ENCODE measurements at places on chromosomes 16 and 17. TPM values are rescaled to one million over a fixed set of nuclear protein-coding genes. Genes with fewer than 3 reads are reported as not detected.

The KRT36 gene
- not detected for total RNA-seq

The GNG13 gene
- not detected for total RNA-seq

The NUFIP2 gene
- 38.3 TPM for total RNA-seq

The FBXW10 gene
- under 0.01 TPM for total RNA-seq

The NXN gene
- 55.8 TPM for total RNA-seq

The KRT38 gene
- total RNA-seq = not detected

The SULT1A3 gene
- total RNA-seq = 3.1 TPM

The NRN1L gene
- total RNA-seq = not detected

The MAF gene
- total RNA-seq = 3.9 TPM

The NPIPB2 gene
- total RNA-seq = 3.6 TPM

The CDRT15L2 gene
- not detected for total RNA-seq

The ABCA8 gene
- 80.8 TPM for total RNA-seq

The SLC16A13 gene
- 0.59 TPM for total RNA-seq

The CACNA1G gene
- 0.05 TPM for total RNA-seq

The THRA gene
- 29.4 TPM for total RNA-seq

The P2RX1 gene
- total RNA-seq = 4.8 TPM

The MT4 gene
- not detected for total RNA-seq

The DNAI2 gene
- total RNA-seq = not detected

The LRRC75A gene
- total RNA-seq = 0.83 TPM

The TANC2 gene
- 58.7 TPM for total RNA-seq

The RMI2 gene
- 2.1 TPM for total RNA-seq

The EPOP gene
- 0.89 TPM for total RNA-seq

The PDE6G gene
- total RNA-seq = not detected

The ZNF205 gene
- 14.9 TPM for total RNA-seq

The EVI2B gene
- total RNA-seq = not detected

The RASD1 gene
- total RNA-seq = 1.8 TPM

The PHAF1 gene
- total RNA-seq = 12.2 TPM

The GPRC5B gene
- 18.7 TPM for total RNA-seq

The OR2C1 gene
- 0.14 TPM for total RNA-seq

The STH gene
- total RNA-seq = not detected

The CTRB1 gene
- total RNA-seq = not detected

The PKMYT1 gene
- total RNA-seq = 4.2 TPM

The TPSG1 gene
- total RNA-seq = not detected

The NPIPA8 gene
- not detected for total RNA-seq

The AIPL1 gene
- not detected for total RNA-seq

The KRT9 gene
- not detected for total RNA-seq
